ENCODE measurements at places on chromosomes 2 and 18.

GRCh38 chr2:118699447-118700175 lies 147.8 kb downstream of the EN1 start:
- no peak for DNase-seq

- DNase-seq = no peak
These were observed 23.5 kb downstream of the TRPM8 start for GRCh38 chr2:233940376-233941276.

DNA sequence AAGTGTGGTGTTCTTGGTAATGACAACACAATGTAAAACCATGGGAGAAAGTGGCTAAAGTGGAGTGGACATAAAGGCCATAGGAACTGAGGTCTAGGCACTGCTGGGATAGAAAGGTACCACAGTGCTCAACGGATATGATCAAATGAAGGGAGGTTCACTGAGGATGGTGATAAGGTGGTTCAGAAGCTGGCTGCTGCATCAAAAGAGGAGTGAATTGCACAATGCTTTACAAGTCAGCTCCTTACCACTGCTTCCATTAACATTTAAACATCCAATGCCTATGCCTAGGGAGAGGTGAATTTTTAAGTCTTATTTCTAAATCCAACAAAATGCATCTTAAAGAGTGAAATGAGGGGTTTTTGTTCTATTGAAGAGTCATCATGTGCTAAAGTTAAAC lies 100.1 kb upstream of the ITGB6 start:
- no peak for DNase-seq

GRCh38 chr2:112708968-112709367 lies 11.9 kb upstream of the NT5DC4 start:
- no peak for DNase-seq

DNA sequence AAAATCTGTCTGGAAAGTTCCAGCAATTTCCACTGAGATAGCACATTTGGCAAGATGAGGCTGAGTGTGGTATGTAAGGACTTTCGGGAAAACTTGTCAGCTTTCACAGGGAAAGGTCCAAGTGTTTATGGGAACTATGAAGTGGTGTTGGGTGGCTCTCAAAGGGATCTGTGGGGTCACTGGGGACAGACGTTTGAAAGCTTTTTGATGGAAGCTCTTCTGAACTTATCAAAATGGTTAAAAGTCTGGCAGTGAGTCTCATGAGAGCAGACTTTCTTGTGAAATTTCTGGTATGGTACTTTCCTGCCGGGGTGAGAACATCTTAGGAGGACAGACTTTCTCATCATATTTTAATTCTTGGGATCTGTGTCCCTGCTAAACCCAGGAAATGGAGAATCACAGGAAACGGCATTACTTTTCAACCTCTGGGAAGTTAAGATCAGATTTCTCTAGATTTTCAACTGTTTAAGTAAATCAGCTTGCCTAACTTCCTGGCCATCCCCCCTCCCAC lies 546.3 kb upstream of the ZEB2 start:
- DNase-seq = no peak

Measured in HuH-7.5 (cell line).